Parietal lobe (tissue), 2 donors: ENCODE measurements at places on chromosomes 3 and 15. TPM values are rescaled to one million over a fixed set of nuclear protein-coding genes. Genes with fewer than 3 reads are reported as not detected.

SCG5 gene
- total RNA-seq, result 134 TPM

PLA2G4D gene
- total RNA-seq, result not detected

NEK10 gene
- total RNA-seq, result 42.9 TPM

ANKRD63 gene
- 0.94 TPM for total RNA-seq

CCR9 gene
- total RNA-seq, result not detected

CLDN16 gene
- 0.63 TPM for total RNA-seq
